ENCODE measurements at places on chromosomes 11 and 22. TPM values are rescaled to one million over a fixed set of nuclear protein-coding genes. Genes with fewer than 3 reads are reported as not detected.

Gene TRIM29
- not detected for polyA plus RNA-seq

Gene NLRP14
- polyA plus RNA-seq, result not detected

Gene PRG3
- polyA plus RNA-seq, result not detected

Gene OR8A1
- polyA plus RNA-seq, result not detected

Gene ANKRD42
- 2.0 TPM for polyA plus RNA-seq

Gene PPFIBP2
- polyA plus RNA-seq, result 17.7 TPM

Gene BARX2
- polyA plus RNA-seq, result not detected

Gene C11orf42
- not detected for polyA plus RNA-seq

Gene BATF2
- polyA plus RNA-seq, result 1.6 TPM

Gene LMO2
- polyA plus RNA-seq, result 7.9 TPM

Gene ANO1
- polyA plus RNA-seq, result 5.1 TPM

Gene OR11H1
- polyA plus RNA-seq, result not detected
